ENCODE measurements at places on chromosomes 4 and X. TPM values are rescaled to one million over a fixed set of nuclear protein-coding genes. Genes with fewer than 3 reads are reported as not detected.

DNA sequence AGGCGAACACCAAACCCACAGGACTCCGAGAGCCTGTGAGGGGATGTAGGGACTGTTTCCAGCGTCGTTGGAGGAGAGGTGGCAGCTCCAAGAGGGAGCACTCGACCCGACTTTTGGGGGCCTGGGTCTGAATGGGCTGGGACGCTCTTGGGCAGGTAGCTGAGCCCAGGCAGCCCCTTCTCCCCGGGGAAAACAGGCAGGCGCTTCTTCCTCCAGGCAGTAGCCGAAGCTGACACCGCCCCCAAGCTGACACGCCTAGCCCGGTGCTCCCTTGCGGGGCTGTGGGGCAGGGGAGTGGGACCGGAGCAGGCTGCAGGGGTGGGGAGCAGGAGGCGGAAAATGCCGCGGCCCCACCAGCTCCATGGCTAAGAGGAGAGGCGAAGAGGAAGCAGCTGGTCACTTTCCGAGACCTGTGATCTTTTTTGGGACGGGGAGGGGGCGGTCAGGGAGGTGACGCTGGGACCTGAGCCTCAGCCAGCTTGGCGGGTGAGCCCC is 4.2 kb downstream of the NKX1-1 start:
- DNase-seq = no peak

DNA sequence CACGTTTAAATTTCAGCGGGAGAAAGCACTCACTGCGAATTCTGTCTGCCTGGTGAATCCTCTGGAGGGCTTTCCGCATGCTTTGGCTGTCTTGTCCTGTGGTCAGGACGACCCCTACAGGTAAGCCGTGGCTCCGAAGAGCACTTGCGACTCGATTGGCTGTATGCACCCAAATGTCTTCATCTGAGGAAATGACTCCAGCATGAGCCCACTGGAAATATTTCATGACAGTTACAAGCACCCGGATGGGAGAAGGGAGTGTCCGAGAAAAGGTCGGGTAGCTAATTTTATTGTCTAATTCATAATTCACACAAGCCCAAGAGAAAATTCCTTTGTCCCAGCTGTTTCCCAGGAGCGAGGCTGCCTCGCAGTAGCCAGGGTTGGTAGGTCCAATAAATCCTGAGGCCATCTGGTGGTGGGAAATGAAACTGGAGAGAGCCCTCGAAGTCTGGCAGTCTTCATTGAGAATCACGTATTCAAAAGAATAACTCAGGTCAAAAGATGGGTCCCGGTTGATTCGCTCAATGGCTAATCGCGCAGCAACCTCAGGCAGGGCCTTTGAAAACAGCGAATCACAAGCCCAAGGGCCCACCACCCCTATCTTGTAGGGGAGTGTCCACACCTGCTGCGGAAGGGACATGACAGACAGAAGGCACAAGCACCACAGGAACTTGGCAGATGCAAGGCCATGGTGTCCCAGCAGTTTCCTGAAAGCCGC is 6.6 kb downstream of the GUCY2F start:
- no peak for DNase-seq

DNA sequence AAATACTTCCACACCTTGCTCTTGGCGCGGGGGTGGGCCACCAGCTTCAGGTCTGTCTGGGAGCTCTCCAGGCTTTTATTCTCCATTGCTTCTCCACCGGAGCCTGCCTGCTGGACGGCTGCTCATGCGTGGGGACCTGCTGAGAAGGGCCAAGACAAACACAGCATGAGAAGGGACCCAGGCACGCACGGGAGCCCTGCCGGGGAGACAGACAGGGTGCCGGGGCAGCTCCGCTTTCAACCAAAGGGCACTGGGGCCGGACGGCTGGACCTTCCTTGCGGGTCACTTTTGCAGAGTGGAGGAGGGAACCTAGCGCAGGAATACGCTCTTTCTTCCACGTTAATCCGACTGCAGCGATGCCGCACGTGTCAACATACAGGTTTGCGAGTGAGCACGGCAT is 10.1 kb downstream of the DHRSX start:
- DNase-seq = no peak

The EXOC1L gene
- not detected for total RNA-seq

The ADAM29 gene
- not detected for total RNA-seq

The DKK2 gene
- 0.56 TPM for total RNA-seq

The XG gene
- 0.85 TPM for total RNA-seq

Measured in natural killer cell (primary cell).